ENCODE measurements at places on chromosomes 2 and 18. TPM values are rescaled to one million over a fixed set of nuclear protein-coding genes. Genes with fewer than 3 reads are reported as not detected.

- no peak overlapping the region for H3K27ac ChIP-seq
- no peak overlapping the region for H3K4me3 ChIP-seq
- DNase-seq, result no peak
- no peaks in the 10 kb centered on the region for H3K4me1 ChIP-seq
Measured at GRCh38 chr2:183404392-183404791, 280.1 kb downstream of the NUP35 start.

The PPP1R1C gene
- total RNA-seq, result 1.2 TPM

The MAP2 gene
- total RNA-seq, result 1.8 TPM

The ASTL gene
- total RNA-seq, result not detected

The EML6 gene
- 1.1 TPM for total RNA-seq

DNA sequence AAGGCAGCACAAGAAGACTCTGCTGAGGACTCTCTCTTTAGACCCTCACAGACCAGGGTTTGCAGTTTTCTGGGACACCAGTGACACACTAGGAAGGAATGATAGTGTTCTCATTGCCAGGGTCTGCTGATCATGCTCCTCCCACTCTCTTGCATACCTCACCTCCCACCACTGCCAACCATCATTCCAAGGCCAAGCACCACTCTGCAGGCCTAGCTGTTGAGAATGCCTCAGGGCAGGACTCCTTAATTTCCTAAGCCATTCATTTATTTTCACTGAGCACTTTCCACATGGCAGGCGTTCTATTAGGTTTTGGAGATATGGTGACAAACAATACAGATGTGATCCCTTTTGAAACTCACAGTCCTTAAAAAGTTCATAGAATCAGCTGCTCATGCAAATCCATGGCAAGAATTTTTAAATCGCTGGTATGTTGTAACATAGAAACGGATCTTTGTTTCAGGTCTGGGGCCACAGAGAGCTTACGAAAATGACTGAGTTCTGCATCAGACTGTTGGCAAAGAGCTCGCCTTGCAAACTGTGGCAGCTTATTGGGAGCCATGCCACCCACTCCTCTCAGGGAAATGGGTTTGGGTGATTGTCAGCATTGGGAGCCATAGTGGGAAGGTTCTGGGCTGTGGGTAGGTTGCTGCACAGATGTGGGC lies 78.5 kb downstream of the XDH start:
- H3K36me3 ChIP-seq, result no peaks in the 10 kb centered on the region
- H3K4me3 ChIP-seq, result no peak overlapping the region
- no peak overlapping the region for H3K27ac ChIP-seq
- peaks cover 3% of the 10 kb centered on the region for H3K4me1 ChIP-seq

DNA sequence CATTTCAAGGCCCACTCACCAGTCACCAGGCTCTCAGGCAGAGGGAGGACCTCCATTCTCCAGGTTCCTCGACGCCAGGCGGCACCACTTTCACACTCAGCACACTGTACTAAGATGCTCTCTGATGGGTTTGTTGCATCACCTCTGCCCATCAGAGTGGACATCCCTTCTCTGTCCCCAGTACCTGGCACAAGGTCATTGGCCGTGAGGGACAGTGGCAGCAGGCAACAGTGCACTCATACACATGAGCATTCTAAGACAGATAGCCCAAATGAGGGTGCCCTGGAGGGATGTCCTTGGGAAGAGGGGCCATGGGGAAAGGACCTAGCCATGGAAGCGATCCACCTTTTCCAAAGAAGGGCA lies 3.0 kb upstream of the ADRA2B start:
- no peaks in the 10 kb centered on the region for H3K36me3 ChIP-seq
- DNase-seq, result no peak
- no peaks in the 10 kb centered on the region for H3K4me1 ChIP-seq
- no peak overlapping the region for H3K4me3 ChIP-seq
- no peak overlapping the region for H3K27ac ChIP-seq

Measured in endodermal cell (in vitro differentiated cells).